ENCODE measurements at places on chromosomes 1 and 21.

- no peak for DNase-seq
These were observed 513 bp downstream of the GTF2B start for GRCh38 chr1:88890791-88891317.

GRCh38 chr1:235998812-235999211, 66.1 kb downstream of the NID1 start:
- no peak for DNase-seq

- DNase-seq = no peak
These were observed 330.2 kb downstream of the PTBP2 start for GRCh38 chr1:97051823-97052222.

DNA sequence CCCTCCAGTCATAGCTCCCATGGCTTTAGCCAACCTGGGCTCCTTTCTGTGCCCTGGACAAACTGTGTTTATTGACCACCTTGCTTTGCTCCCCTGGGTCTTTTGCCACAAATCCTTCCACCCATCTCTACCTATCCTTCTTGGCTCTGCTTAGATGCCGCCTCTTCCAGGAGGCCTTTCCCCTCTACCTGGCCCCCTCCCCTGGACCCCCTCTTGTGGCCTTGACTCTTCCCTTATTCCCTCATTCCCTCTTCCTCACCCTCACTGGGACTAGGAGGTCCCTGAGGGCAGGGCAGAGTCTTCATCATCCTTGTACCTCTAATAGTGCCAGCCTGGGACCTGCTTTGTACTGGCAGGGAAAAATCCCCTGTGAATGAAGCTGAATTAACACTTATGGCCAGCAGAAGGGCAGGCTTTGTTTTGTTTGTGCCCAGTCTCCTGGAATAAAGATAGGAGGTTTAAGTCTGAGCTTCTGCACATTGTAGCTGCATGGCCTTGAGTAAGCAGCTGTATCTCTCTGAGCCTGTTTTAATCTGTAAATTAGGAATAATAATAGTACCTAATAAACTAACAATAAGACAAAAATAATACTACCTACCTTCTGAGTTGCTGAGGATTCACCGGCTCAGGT, 13.7 kb downstream of the PTPRU start:
- no peak for DNase-seq

DNA sequence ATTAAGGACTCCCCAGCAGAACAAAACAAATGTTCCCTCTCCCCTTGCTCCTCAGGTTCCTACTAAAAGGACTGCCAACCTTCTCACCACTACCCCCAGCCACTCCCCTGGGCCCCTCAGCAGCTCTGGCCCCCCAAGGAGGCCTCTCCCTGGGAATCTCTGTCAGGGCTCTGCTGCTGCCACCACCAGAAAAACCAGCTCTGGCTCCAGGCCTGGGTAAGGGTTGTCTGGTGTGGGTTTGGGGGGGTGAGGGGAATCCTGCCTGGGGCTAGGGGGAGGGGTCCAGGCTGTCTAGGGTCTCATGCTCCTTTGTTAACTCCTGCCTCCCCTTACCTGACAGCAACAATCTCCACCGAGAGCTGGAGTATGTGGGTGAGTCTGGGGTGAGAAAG, 4.8 kb downstream of the NECTIN4 start:
- no peak for DNase-seq

GRCh38 chr1:174584071-174584470, 136.3 kb downstream of the GPR52 start:
- no peak for DNase-seq

GRCh38 chr1:247386217-247386616, 29.8 kb upstream of the NLRP3 start:
- DNase-seq = no peak

- no peak for DNase-seq
These were observed 90.7 kb upstream of the IFFO2 start for GRCh38 chr1:19046972-19047731.

GRCh38 chr1:156471496-156472490, 28.8 kb downstream of the MEF2D start:
- no peak for DNase-seq

DNA sequence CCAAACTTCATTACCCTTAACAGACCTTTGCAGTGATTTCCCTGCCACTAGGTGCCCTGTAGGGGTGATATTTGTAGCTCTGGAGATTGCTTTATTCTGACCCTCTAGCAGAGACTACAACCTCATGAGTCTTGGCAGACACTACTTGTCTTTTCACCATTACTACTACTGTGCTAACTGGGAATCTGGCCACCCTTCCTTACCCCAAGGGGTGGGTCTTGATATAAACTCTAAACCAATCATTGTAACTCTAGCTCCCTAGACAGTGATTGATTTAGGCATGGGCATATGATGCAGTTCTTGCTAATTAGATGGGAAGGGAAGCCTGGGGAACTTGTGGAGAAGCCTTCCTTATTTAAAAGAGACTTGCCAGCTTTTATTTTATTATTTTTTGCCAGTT, 3.9 kb downstream of the KPNA6 start:
- no peak for DNase-seq

- DNase-seq = no peak
These were observed 275.4 kb upstream of the SGIP1 start for GRCh38 chr1:66258404-66259105.

All from DMS 273 treated with DMSO at 0.1 percent for 48 hours (cell line).